ENCODE measurements at places on chromosomes 1 and 21.

- no peak for DNase-seq
Observed at GRCh38 chr1:16006010-16006409, 2.0 kb downstream of the SRARP start.

DNA sequence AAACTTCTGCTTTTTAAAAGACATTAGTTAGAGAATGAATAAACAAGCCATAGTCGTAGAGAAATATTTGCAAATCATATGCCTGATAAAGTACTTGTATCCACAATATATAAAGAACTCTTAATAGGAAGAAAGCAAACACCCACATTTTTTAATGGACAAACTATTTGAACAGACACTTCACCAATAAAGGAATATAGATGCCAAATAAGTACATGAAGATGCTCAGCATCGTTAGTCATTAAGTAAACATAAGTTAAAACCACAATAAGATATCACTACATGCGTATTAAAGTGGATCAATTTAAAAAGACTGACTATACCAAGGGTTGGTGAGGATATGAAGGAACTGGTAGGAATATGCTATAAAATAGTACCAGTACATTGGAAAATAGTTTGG, 142.3 kb upstream of the ZC3H11B start:
- no peak for DNase-seq

DNA sequence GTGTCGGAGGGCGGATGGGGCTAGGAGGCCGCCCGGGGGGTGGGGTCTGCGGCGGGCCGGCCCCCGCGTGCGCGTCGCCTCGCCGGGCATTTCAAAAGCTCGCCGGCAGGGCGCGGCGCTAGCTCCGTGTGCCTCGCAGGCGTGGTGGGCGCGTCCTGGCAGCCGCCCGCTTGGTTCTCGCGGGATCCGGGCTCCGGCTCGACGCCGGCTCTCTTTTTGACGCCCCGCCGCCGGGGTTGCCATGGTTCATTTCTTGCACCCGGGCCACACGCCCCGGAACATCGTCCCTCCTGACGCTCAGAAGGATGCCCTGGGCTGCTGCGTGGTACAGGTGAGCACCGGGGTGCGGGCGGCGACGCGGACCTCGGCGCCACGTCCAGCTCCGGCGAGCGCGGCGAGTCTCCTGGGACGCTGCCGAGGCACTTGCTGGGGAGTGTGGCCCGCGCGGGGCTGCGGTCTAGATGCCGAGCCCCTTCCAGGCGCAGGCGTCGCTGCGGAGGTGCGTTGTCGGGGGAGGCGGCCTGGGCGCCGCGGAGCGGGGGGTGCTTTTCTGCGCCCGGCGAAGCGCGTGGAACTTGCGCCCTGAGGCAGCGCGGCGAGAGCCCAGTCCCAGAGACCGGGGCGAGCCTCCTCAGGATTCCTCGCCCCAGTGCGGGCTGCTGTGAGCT, at the start of gene ZYG11A:
TSS of gene ZYG11A (plus strand) at position 118 of the 668 bp plus-strand sequence. CDS start at position 242, 124 bp downstream.
- peak; percentile 68 for DNase-seq

DNA sequence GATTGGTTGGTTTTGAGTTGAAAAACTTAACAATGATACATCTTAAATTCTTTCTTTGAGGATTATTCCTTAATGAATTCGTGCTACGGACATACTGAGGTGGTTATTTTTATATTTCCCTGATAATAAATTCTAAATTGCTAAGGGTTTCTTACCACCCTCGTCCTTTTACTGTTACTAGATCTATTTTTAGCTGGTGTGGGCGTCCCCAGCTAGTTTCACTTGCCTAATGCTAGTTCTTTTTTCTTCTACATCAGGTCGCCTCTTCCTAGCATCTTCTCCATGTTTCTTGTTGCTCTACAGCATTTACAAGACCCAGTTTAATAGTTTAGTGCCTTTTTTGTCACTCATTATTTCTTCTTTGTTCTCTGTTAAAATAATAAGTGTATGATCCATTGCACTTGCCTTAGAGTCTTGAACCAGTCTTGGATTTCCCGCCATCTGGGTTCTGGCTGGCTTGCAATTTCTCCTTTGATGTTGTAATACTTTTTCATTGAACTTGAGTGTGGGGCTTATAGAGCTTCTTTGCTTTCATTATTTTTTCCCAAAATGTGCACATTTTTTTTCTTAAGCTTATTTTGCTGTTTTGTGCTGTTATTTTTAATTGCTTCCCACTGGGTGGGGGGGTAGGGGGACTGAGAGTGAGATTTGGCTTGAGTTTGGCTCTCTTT, 677 bp upstream of the HSD11B1 start:
- DNase-seq = no peak

DNA sequence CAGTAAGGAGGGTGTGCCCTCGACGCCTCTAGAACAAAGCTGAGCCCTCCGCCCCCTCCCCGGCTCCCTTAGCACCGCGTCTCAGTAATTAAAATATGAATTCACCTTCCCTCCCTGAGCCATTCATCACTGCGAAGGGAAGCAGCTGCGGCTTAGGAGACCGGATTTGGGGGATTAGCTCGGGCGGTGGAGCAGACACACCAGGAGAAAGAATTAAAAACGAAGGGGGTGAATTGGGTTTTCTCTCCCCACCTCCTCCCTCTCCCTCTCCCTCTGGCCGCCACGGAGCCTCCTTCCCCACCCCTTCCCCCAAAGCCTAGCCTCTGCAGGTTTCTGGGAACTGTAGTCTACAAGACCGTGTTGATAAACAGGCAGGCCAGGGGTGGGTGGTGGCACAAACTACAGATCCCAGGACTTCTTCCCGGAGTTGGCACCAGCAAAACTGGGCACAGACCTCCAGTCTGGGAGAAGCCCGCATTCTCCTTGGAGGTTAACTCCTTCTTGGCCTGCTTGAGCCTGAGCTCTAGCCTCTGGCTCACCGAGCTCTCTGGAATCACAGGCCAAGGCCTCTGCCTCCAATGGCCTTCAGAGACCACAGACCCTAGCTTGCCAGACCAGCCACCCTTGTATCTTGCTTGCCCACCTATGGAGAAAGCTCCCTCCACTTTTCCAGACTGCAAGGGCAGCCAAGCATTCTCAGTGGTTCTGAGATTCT, 10.8 kb downstream of the BLACAT1 start:
- no peak for DNase-seq

- no peak for DNase-seq
Observed at GRCh38 chr1:3907031-3907534, 7.0 kb upstream of the C1orf174 start.

DNA sequence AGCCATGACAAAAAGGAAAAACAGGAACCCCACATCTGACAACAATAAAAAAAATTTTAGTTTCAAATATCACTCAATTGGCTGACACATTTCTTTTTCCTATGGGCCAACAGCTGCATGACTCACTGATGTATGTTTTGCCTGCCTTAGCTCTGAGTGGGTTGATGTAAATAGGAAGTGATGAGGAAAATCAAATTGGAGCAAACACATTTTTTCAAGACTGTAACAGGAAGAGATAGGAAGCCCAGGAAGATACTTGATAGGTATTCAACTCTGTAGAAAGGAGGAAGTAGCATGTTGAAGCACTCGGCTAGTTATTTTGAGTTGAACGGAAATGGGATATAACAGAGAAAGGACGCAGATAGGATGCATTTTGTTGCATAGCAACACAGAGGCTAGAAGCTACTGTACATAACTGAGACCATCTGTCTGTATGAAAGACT, 168.0 kb upstream of the NR5A2 start:
- DNase-seq = peak; percentile 36

GRCh38 chr1:65253800-65254319, 55.5 kb upstream of the DNAJC6 start:
- no peak for DNase-seq

- DNase-seq = no peak
Observed at GRCh38 chr1:153228491-153228890, 11.1 kb downstream of the PRR9 start.

DNA sequence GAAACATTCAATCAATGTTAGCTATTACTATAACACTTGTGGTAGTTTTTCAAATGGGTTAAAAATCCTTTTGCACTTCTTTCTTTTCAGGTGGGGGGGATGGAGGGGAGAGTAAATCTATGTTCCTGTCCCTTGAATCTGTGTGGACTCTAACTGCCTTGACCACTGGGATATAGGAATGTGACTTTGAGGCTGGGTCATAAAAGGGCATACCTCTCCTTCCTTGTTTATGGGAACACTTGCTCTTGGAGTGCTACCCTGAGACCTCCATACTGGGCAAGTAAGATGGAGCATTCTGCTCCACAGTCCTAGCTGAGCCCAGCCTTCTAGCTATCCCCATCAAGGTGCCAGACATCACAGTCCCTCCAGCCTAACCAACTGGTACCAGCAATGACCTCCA, 89.3 kb upstream of the SIM2 start:
- DNase-seq = no peak

Data from SJSA1 (cell line).